ENCODE measurements at places on chromosomes 12 and 14.

- no peak for DNase-seq
Measured at GRCh38 chr14:72387726-72388125, 455.5 kb downstream of the RGS6 start.

DNA sequence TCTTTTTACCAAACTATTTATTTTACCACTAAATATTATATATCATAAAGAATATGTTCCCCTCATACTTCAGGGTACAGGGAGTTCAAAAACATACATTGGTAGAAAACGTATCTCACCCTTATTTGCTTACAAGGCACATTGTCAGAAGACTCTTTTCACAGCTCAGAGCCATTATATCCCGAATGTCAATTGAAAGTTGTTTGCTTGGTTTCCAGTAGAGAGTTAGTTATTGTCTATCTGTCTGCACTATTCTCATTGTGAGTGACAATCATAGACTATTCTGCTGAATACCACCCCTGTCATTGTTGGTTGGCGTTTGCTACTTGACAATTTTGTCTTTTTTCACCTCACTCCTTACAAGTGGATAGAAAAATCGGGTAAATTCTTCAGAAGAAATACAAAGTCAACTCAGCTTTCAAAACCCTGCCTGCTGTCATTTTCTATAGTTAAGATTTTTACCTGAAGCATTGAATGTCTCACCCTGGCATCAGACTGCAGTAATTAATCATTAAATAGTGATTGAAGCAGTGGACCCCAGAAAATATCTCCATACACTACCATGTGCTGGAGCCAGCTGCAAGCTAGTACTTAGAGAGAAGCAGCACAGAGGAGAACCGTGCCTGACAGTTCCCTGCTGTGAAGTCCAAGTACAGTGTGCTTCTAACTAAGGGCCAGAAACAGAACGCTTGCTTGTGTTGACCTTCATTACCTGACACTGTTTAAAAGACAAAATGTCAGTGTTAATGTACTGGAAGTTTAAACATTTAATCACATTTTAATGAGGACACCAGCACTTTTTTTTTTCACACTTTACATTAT is 510.6 kb downstream of the RERGL start:
- no peak for DNase-seq

DNA sequence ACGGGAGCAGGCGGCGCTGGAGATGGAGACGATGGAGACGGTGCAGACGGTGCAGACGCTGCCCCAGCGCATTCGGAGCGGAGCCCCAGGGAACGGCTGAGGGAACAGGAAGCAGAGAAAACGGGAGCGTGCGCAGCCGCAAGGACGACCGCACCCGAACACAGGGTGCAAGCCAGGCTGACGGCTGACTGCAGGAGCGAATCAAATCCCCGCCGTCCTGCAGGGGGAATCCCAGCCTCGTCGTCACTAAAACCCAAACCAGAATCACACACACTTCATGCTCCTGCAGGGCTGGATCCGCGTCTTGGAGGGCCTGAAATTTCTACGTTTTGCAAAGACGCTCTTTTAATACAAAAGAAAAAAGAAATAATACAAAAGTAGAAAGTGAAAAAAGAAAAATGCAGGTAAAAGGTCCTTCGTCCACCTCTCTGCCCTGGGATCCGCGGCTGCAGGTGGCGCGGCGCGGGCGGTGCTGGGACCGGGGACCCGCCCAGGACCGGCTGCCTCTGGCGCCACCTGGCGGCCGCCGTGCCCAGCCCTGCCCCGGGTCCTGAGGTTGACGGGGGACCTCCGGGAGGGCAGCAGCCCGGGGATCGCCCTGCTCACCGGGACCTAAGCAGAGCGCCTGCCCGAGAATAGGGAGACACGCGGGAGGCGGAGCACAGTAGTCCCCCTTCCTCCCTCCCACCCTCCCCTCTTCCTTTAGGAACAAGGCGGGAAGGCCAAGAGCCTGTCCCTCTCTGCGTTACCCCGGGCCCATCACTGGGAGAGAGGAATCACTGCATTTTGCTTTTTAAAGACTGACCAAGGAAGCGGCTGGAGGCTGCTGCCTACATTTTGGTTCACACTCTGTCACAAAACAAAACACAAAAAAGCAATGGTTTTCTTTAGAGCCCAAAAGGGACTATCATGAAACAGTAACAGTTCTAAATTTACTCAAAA is 20.1 kb downstream of the STX2 start:
- no peak for DNase-seq

GRCh38 chr14:104100171-104101085 is 14.9 kb downstream of the ASPG start:
- DNase-seq = no peak

DNA sequence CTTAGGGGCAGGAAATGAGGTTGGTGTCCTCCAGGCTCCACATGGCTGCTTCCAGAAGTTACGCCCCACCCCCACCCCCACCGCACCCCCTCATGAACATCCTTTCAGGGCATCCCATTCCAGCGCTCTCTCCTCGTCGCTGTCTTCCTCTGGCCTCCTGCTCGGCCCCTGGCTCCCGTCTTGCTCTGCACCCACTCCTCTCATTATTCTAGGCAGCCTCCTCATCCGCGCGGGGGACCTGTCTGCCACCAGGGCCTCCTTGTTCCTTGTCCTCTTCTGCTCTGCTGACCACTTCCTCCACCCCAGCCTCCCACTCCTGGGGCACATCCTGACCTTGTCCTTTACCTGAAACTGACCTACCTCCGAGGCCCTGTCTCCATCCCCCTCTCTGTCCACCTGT is 29.8 kb upstream of the PLEKHG6 start:
- no peak for DNase-seq

- DNase-seq = no peak
Measured at GRCh38 chr12:128916425-128916824, 63.1 kb downstream of the GLT1D1 start.

- no peak for DNase-seq
Measured at GRCh38 chr14:79331830-79332229, 879.5 kb downstream of the DIO2 start.

GRCh38 chr12:5546616-5547015 is 114.7 kb downstream of the NTF3 start:
- no peak for DNase-seq

- DNase-seq = no peak
Measured at GRCh38 chr12:87866578-87867292, 162.5 kb downstream of the C12orf50 start.

DNA sequence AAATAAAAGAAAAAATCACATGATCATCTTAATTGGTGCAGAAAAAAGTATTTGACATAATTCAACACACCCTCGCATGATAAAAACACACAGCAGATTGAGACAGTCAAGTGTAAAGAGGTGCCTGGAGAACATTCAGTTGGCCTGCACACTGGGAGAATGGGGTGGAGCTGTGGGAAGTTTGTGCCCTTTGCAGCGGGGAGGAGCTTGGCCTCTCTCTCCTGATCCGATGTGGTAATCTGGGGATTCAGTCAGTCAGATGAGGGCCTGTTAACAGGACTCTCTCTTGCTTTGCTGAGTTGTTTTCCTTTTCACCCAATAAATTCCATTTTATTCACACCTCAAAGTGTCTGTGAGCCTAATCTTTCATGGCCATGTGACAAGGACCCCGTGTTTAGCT is 5.9 kb downstream of the SERPINA6 start:
- DNase-seq = no peak

DNA sequence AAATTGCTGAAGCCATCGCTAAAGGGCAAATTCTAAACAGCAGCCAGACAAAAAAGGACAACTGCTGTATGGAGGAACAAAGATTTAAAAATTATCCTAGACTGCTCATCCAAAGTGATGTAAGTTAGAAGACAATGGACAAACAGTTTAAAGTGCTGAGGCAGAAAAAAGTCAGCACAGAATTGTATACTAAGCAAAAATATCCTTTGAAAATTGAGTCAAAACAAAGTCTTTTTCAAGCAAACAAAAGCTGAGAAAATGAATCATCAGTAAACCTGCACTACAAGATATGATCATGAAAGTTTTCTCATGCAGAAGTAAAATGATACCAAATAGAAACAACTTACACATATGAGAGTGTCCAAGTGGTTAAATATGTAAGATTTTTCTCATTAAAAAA is 43.6 kb downstream of the EML5 start:
- no peak for DNase-seq

DNA sequence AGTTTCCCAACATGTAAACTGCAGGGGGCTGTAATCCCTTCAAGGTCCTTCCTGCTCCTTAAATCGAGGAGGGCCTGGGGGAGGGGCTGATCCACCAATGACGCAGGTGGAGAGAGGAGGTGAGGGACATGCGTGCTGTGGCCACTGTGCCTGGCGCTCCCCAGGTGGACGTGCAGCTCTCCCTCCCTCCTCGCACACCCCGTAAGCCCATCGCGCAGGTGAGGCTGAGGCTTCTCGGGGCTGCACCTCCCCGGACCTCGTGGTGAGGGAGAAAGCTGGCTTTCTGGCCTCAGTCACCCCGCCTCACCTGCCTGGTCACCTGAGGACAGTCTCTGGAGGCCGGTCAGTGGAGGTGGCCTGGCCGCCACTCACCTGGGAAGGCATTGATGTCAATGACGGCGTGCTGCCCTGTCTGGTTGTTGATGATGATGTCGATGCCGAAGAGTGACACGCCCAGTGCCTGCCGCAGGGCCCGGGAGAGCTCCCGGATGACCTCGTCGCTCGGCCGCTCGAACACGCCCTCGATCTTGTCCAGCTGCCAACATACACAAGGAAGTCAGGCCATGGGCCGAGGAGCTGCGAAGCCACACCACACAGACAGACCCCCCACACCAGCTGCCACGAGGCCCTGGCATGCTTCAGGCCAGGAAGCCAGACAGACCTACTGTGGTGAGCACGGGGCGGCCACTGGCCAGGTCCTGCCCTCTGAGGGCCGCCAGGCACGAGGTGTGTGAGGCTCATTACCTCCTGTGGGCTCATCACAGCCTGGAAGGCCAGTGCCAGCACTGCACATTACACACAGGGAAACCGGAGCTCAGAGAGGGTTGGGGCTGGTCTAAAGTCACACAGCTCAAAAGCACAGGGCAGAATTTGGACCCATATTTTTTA is 23.3 kb downstream of the CHGA start:
- DNase-seq = no peak

DNA sequence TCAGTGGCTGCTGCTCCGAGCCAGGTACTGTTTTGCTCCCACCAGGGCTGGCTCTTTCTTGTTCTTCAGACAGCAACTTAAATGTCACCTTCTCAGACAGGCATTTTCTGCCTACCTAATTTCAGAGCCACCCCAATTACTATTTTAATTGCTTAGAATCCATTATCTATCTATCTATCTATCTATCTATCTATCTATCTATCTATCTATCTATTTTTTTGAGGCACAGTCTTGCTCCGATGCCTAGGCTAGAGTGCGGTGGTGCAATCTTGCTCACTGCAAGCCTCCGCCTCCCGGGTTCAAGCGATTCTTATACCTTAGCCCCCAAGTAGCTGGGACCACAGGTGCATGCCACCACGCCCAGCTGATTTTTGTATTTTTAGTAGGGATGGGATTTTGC is 58.5 kb downstream of the SPPL3 start:
- DNase-seq = no peak

- peak; percentile 56 for DNase-seq
Measured at GRCh38 chr12:63668028-63668799, at the start of gene DPY19L2. Gene DPY19L2, minus strand, starts transcription at chr12:63668493. Its CDS starts 100 bp downstream, at chr12:63668393.

- no peak for DNase-seq
Measured at GRCh38 chr12:52059582-52060497, 8.6 kb downstream of the NR4A1 start.

GRCh38 chr12:99983456-99984258 is 1.1 kb downstream of the ANKS1B start:
- DNase-seq = no peak

DNA sequence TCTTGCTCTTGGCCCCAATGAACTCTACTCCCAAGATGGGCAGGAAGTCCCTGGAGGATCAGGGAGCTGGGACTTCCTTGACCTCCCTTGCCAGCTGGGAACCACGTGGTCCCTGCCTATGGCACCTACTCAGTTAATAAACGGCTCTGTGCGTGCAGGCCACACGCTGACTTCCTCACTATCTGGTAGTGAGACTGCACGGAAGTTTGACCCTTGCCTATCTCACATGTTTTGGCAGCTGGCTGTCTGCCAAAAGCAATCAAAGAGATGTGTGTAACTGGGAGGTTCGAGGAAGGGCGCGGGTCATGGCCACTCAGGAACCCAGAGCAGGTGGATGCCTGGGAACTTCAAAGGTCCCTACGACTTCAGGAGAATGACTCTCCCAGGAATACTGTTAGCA is 57.9 kb downstream of the RFLNA start:
- no peak for DNase-seq

- no peak for DNase-seq
Measured at GRCh38 chr14:88872976-88873375, 48.5 kb downstream of the TTC8 start.

DNA sequence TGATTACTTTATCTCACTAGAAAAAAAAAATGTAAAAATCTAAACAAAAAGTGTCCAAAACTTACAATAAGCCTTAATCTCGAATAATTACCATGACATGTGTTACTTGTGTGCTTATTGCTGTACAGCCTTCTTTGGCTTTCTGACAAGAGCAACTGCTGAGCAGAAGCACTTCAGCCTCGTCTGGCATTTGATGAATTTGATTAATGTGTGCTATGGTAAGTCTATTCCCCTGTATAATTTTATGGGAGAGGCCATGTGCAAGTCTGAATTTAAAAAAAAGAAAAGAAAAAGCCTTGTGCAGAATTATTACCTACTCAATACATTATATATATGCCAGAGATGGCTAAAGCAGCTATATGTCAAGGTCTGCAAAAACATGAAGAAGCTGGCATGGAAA is 113.9 kb downstream of the AEBP2 start:
- DNase-seq = no peak

GRCh38 chr12:107349008-107349747 is 255.8 kb upstream of the CRY1 start:
- no peak for DNase-seq

DNA sequence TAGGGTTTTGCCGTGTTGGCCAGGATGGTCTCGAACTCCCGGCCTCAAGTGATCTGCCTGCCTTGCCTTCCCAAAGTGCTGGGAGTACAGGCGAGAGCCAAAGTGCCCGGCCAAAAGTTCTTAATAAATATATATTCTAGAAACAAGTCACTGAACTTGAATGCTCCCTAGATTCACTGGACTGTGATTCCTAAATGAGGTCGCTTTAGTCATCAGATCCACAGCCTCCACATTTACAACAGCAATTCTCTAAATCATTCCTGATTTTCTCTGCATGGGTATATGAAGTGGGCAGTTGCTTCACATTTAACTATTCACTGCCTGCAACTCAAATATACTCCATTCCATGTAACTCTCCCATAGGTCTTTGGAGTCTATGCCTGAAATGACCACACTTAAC is 813.0 kb downstream of the GALC start:
- DNase-seq = no peak

DNA sequence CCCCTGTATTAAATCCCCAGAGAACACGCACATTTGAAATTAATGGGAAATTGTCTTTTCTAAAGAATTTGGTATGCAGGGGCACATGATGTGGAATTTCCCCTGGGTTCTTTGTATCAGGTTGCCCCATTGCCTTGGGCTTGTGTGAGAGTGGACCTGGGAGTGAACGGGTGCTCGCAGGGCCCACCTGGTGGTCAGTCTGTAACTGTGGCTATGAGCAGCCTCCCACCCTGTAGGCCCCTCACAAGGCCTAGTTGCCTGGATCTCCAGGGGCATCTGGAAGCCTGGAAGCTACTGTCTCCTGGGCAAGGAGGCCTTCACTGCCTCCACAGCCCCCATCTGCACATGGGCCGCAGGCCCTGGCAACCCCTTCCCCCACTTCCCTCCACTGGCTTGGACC is 96.7 kb downstream of the SLC25A47 start:
- DNase-seq = no peak

- no peak for DNase-seq
Measured at GRCh38 chr12:59030415-59030814, 110.1 kb upstream of the LRIG3 start.

GRCh38 chr12:60616400-60616799 is 1020.6 kb downstream of the SLC16A7 start:
- DNase-seq = no peak

- DNase-seq = no peak
Measured at GRCh38 chr12:31726575-31726974, 2.2 kb downstream of the AMN1 start.
